ENCODE measurements at places on chromosomes 7 and 10.

DNA sequence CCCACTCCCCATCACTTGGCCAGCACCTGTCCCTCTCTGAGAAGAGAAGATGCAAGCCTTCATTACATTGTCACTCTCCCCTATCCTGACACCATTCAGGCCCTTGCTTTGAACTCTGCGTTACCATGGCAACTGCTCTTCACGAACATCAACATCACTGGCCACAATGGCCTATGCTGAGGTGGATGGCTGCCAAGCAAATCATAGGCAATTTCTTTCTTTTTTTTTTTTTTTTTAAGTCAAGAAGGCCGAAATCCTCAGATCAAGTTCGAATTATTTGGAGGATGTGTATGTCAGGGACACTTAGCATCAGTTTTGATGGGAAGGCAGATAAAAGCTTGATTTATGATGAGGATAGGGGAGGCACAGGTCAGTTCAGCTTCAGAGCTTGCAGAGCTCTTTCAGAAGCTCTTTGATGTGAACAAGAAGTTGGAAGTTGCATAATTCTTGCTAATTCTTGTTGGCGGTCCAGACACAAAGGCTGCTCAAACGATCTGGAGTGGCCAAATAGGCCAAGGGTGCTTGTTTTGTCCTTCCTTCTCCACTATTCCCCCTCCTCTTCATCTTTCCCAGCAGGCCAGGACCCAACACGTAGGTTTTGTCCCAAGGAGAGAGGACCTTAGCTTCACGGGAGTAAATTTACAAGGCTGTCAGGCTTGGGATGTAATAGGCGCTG lies 179.9 kb upstream of the NPVF start:
- DNase-seq, result no peak

GRCh38 chr7:82105463-82105862 lies 335.6 kb upstream of the HGF start:
- no peak for DNase-seq

- DNase-seq, result no peak
Observed at GRCh38 chr10:79348640-79348988, 1.3 kb downstream of the PPIF start.

DNA sequence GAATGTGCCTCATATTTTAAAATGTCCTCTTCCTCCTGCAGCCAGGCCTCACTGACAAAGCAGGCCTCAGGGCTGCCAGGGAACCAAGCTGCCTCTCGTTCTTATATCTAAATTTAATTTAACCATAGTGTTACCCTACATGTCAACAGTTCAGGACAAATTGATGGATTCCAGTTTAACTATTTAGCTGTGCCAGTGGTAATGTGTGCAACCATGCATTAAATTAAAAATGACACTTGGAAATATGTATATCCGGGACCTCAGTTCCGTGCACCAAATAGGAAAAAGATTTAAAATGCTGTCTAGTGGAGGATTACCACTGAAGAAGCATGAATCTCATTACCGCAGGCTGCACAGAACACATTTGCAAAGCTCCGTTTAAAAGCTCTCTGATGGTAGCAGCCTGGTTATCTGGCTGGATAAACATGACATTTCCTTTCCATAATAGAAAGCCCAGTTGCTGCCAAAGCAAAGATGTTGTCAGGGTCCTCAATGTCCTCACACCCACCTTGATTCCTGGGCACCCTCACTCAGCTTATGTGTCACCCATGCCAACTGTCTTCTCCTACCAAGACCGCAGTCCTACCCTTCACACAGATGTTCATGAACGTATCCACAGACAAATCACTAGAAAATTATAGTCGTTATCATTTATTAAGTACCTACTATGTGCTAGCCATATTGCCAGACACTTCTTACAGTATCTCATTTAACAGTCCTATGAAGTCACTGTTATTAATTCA lies 73.3 kb upstream of the FRMD4A start:
- DNase-seq, result no peak

GRCh38 chr10:71077796-71078453 lies 134.4 kb upstream of the UNC5B start:
- DNase-seq, result no peak

- DNase-seq, result no peak
Observed at GRCh38 chr10:109475711-109476421, 447.4 kb downstream of the XPNPEP1 start.

DNA sequence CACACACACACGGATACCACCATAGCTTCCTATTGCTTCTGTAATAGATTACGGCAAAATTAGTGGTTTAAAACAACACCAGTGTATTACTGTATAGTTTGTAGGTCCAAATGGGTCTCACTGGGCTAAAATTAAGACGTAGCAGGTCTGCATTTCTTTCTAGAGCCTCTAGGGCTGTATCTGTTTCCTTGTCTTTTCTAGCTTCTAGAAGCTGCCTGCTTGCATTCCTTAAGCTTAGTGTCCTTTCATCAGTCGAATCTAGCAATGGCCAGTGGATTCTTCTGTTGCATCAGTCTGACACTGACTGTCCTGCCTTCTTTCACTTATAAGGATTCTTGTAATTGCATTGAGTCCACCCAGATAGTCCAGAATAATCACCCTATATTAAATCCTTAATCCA lies 882.3 kb downstream of the PCDH15 start:
- DNase-seq, result no peak

DNA sequence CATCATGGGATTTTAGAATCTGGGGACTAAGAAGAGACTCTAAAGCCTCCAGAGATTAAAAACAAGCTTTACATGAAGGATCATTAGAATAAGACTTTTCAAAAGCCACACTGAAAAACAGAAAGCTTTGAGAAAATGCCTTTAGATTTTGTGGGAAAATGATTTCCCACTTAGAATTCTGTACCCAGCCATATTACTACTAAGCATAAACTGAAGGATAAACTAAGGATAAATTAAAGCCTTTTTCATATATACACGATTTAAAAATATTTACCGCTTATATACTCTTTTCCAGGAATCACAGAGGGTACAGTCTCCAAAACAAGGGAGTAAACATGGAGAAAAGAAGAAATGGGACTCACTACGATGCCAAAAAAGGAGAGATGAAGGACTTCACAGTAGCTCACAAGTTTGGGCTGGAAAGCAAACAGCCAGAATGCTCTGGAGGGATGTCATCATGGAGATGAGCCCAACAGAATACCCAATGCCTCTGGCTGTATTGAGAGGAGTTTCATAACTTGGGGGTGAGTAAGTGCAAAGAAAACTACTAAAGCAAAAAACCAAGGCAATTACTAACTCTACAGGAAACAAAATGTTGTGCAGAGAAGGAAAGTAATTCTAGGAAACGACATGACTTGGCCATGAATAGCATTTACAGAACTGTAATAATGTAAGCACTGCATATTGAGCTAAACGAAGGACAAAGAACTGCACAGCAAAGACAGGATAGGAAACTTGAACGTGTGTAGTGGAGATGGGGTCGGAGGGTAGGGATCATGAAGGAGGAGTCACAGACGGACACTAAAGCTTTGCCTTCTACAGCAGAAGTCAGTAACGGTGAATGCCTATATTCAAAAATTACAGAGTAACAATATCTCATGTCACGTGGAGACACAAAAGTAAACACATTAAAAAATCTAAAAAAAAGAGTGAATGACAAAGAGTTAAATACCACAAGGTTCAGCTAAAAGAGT lies 61.4 kb upstream of the ASAH2 start:
- no peak for DNase-seq

- no peak for DNase-seq
Observed at GRCh38 chr7:155228894-155229293, 68.8 kb upstream of the INSIG1 start.

DNA sequence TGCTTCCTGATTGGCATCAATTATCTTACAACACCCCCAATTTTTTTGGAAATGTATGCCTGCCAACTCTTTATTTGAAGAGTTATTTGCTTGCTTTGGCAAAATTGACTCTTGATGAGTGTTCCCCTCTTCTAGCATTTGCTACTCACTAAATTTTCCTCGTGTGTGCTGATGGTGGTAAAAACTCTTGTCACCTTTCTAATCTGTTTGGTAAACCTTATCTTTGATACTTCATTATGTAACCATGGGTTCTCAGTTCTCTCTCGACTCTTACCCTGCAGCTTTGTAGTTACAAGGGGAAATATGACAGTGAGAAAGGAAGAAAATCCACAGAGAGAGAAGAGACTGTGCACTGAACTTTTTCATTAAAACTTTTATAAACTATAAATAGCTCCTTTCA lies 102.5 kb downstream of the CDK14 start:
- no peak for DNase-seq

- no peak for DNase-seq
Observed at GRCh38 chr7:111173528-111173927, 82.6 kb downstream of the LRRN3 start.

DNA sequence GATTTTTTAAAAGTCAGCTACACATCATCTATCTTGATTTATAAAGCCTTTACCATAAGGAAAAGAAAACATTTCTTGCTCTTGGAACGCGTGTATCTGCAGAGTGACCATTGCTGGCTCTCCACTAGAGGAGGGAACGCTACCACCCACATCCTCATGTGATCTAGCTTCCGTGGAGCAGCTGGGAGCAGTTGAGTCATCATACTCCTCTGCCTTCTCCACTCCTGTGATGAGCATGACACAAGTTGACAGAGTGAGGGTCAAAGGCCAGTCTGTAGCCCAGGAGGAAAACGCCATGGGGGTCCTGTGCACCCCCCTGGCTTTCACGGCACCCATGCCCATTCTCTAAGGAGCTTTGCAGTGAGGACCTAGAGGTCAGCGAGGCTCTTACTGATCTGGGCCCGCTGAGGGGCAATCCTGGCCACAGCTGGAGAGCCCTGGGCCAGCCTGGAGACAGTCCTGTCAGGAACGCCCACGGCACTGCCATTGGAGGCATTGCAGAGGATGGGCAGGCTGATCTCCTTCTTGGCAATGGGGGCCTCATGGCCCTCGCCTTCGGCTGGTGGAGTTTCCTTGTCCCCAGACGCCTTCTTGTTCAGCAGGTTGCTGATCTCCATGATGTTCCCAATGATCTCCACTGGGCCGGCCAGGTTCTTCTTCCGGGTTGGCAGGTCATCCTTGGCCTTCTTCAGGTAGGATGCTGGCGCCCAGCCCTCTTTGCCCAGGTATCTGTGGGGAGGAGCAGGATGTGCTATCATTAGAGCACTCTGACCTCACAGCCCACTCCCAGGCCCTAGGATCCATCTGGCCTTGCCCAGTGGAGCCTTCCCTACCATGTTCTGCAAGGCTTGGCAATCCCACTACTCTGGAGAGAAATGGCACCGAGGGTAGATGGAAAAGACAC lies 119.2 kb downstream of the NEURL1 start:
- DNase-seq, result no peak

DNA sequence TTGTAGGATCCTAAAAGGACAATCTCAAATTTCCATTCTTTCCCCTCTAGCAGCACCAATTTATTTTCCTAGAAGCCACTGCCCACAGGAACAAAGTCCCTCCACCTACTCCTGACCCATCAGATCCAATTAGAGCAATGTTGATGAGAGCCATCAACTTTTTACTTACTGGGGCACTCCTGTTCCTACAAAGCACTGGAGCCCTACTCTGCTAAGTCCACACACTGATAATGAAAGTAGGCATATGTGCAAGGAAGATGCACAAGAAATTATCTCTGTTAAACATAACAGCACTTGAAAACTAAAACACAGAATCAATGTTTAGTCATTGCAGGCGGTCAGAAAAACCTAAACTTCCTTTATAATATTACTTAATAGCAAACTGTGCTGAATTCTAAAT lies 3.6 kb downstream of the HERPUD2 start:
- no peak for DNase-seq

GRCh38 chr7:118369987-118370386 lies 145.5 kb downstream of the ANKRD7 start:
- DNase-seq, result no peak

All from stimulated activated CD4-positive, alpha-beta T cell treated with anti-CD3 and anti-CD28 coated beads, Interleukin-4, amount 100 ng/mL, for 48 hours (primary cell).